NCI-H1436 treated with DMSO at 0.1 percent for 48 hours (cell line): ENCODE measurements at places on chromosomes 1 and 21.

- no peak for DNase-seq
Measured at GRCh38 chr1:226656201-226656600, 82.9 kb downstream of the ITPKB start.

DNA sequence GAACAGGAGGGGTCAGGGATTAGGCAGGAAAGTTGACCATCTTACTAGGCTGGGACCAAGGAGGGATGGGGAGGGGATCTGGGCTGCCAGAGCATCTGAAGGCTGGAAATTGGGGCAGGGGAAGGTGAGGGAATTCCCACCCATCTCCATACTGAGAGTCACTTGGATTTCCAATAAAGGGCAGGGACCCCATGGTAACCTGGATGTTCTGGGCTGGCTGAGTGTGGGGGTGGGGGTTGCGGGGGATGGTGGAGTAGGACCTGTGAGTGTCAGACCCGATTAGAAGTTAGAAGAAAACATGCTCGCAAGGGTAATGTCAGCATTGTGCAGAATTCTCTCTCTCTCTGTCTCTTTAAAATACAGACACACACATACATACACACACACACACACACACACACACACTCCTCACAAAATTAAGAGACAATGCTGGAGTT, 40.0 kb upstream of the EPS15 start:
- no peak for DNase-seq

GRCh38 chr1:37545019-37545418, 9.1 kb downstream of the SNIP1 start:
- DNase-seq = no peak

- DNase-seq = no peak
Measured at GRCh38 chr1:119987112-119987511, 82.3 kb downstream of the NOTCH2 start.

DNA sequence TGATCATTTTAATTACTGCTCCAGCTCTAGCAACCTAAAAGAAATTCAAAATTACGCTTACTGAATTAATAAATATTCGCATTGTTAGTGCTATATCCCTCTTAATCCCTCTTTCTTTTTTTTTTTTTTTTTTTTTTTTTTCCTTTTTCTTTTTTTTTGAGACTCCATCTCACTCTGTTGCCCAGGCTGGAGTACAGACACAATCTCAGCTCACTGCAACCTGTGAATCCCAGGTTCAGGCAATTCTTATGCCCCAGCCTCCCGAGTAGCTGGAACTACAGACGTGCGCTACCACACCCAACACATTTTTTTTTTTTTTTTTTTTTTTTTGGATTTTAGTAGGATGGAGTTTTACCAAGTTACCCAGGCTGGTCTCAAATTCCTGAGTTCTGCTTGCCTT, 157.1 kb downstream of the KCNT2 start:
- DNase-seq = no peak

DNA sequence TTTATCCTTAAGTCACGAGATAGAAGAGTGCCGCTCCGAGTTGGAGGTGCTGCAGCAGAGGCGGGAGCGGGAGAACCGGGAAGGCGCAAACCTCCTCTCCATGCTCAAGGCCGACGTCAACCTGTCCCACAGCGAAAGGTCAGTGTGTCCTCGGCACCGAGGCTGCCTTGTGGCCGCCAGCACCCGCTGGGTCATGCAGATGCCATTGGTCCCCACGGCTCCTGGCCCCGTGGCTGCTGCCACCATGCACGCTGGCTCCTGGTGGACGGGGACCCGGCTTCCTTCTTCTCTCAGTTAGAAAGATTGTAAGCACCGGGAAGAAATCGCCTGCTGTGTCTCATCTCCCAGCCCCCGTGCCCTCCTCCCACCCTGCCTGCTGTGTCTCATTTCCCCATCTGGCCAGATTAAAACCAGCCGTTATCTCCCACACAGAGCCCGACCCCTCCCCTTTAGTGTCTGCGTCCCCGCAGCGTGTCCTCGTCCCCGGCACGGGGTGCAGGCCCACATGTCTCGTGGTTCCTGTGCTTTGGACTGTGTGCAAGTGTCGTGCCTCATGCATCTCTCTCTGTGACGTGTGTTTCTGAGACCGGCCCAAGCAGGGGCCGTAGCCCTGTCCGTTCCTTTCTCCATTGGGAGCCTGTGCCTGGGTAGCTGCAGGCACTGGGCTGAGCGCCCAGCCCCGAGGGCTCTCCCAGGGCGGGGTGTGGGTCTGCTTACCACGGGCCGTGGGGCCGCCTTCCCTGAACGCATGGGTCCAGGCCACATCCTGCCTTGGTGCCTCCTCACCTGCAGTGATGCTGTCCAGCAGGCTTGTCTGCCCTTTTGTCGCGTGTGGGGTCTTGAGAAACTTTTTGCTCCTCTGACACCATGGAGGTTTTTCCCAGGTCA, 62.1 kb downstream of the PCNT start:
- DNase-seq = no peak

GRCh38 chr1:228961511-228961910, 226.2 kb downstream of the RHOU start:
- no peak for DNase-seq

DNA sequence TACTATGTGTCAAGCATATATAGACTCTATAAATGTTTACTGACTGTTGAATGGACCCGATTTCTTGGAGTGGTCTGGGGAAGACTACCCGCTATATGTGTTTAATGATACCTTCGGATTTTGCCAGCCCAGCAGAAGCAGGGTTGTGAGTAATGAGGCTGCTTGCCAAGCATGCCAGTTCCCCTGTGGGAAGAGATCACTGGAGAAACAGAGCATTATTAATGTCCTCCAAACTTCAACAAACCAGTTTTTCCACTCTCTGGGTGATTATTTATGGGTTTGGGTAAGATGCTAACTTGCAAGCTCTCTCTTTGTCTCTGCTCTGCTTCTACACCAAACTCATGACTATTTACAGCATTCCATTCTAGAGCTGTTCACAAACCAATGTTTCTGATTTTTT, 25.1 kb upstream of the PHGDH start:
- no peak for DNase-seq

DNA sequence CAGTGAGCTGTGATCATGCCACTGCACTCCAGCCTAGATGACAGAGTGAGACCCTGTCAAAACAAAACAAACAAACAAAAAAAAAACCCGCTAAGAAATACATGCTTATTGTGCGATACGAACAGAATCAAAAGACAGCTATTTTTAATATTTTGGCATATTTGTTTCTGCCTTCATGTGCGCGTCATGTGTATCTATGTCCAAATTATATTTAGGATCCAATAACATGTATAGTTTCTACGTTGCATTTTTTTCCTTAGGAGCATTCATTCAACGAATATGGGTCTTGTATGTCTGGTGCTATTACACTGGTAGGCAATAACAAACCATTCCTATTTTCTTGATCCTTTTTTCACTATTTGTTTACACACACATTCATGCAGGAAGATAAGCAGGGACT, 1.8 kb downstream of the CD46 start:
- DNase-seq = no peak

DNA sequence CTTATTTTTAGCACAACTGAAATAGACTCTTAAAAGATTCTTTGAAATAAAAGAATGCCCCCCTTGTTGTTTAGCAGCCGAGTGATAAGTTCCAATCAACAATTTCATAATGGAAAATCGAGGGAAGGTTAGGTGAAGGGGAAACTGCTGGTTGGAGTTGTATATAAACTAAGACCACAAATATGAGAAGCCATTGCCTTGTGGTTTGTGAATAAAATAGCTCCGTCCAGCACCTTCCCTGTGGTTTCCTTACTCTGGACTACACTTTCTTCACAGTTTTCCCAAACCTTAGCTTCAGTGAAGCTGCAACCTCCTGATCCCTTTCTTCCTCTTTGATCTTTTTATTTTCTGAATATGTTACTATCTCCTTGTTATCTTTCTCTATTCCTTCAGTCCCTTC, 6.7 kb upstream of the RAB3GAP2 start:
- DNase-seq = no peak

- no peak for DNase-seq
Measured at GRCh38 chr1:52814465-52814864, 28.1 kb upstream of the ZYG11A start.

DNA sequence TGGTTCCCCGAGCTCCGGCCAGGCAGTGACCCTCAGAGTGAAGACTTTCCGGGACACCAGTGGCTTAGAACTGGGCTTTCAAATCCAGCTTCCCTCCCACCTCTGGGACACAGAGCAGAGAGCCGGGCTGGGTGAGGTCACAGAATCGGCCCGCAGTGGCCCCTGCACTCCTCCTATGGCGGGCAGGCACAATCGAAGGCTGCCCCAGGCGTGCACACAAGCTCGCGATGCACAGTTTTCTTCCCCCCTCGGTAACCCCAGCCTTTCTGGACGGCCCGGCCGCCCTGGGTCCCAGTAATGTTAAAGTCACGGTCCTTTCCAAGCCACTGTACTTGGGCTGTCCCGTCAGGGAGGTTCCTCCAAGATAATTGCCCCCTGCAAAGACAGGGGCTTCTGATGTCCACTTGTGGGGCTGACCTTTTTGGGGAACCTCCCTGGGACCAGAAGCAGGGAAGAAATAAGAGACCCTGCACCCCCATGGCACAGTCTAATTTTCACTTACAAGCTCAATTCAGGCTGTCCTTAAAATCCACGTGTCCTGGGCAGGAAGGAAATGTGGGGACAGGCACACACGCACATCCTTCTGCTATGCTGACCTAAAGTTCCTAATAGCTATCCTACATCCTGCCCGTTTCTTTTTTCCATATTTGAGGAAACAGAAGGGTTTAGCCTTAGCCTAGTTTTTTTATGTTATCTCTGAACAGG, 13.7 kb downstream of the TFF3 start:
- no peak for DNase-seq

DNA sequence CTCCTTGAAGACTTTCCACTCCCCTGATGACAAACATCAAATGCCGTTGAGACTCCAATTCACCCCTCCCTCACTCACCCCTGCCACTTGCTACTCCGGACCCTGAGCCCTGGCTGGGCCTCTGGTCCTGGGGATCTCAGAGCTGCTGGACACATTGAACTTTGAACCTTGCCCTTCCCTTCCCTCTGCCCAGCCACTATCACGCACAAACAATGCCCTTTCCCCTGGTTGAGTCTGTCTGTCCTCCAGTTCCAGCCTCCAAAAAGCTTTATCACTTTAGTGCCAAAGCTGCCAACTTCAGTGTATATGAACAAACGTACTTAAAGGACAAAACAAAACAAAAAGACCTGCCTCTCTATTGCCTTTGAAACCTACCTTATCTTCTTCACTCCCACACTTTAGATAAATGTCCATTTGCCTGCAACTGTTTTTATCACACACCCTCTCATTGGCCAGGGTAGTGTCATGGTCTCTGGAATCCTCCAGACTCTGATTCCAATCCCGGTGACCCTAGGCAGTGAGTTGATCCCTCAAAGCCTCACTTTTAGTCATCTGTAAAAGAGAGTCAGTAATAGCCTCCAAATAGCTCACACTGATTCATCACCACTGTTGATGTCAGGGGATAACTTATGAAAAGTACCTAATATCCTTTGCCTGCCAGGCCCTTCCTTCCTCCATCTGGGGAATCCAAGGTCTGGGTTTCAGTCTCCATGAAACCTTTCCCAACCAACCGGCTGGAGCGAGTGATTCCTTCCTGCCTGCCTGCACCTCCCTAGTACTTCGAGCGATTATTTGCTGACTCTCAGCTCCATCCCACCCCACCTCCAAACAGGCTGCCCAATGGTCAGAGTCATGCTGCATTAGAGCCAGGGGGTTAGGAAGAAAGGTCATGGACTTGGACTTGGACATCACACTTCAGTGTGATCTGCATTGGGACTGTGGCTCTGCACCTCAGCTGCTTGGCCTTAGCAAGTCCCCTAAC, 15.9 kb upstream of the SPOCD1 start:
- no peak for DNase-seq

- DNase-seq = no peak
Measured at GRCh38 chr1:179303200-179303785, 9.7 kb downstream of the SOAT1 start.

DNA sequence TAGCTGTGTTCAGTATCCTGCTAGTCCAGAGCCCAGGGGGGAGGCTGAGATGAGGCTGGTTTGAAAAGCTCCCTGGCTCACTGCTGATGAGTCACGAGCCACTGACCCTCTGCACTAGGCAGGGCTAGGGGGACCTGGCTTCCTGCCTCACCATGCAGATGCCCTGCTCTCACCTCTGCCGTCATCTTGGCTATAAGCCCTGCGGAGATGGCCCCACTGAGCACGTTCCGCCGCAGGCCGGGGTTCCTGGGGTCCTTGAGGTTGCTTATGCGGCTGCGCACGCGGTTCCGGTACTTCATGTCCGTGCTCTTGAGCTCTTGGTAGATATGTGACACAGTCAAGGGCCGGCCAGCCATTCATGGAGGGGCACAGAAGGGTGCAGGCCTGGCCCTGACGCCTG, 24.1 kb upstream of the ZNF436 start:
- no peak for DNase-seq

DNA sequence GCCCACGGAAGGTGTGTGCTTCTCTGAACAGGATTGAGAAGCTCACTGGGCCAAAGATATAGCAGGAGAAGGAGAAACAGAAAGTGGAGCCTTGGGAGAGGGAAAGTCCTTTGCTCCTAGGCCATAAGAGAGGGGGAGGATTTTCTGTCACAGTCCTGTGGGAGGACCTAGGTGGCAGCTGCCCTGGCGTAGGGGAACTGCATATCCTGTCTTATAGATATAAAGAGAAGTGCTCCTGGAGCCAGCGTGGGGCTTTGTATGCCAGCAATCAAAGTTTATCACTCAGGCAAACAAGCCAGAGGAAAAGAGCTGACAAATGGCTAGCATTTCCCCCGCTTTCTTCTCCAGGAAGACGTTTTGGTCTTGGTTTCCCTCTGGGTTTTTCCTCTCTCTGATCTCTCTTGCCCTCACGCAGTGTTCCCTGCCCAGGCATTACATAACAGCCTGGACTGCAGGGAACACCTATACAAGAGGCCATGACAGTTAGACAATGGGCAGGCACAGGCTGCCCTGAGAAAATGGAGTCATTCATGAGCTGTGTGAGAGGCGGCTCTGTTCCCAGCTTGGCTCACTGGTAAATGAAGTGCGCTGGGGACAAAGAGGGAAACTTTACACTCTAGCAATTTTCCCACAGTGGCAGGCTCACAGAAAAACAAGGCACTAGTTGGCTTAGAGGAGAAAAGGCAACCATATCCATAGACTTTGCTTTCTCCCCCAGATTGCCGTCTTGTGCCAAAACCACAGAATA, 52.5 kb upstream of the ZNF648 start:
- no peak for DNase-seq

- no peak for DNase-seq
Measured at GRCh38 chr1:233982827-233983518, 78.5 kb downstream of the SLC35F3 start.
